ENCODE measurements at places on chromosomes 2 and 18. TPM values are rescaled to one million over a fixed set of nuclear protein-coding genes. Genes with fewer than 3 reads are reported as not detected.

EIF5B gene
- 22.6 TPM for total RNA-seq

GRCh38 chr18:21669736-21670285, 34.8 kb downstream of the ABHD3 start:
- DNase-seq, result peak; percentile 53

GRCh38 chr2:25014631-25015030, 27.2 kb upstream of the EFR3B start:
- no peak for DNase-seq

IL1F10 gene
- not detected for total RNA-seq

GRCh38 chr18:63994783-63995399, 25.0 kb downstream of the SERPINB8 start:
- no peak for DNase-seq

- DNase-seq, result no peak
Measured at GRCh38 chr18:48607056-48607984, 68.5 kb downstream of the CTIF start.

TUBA4A gene
- total RNA-seq, result 12.1 TPM

- DNase-seq, result peak; percentile 58
Measured at GRCh38 chr2:25664183-25664964, 9.0 kb downstream of the DTNB start.

DNA sequence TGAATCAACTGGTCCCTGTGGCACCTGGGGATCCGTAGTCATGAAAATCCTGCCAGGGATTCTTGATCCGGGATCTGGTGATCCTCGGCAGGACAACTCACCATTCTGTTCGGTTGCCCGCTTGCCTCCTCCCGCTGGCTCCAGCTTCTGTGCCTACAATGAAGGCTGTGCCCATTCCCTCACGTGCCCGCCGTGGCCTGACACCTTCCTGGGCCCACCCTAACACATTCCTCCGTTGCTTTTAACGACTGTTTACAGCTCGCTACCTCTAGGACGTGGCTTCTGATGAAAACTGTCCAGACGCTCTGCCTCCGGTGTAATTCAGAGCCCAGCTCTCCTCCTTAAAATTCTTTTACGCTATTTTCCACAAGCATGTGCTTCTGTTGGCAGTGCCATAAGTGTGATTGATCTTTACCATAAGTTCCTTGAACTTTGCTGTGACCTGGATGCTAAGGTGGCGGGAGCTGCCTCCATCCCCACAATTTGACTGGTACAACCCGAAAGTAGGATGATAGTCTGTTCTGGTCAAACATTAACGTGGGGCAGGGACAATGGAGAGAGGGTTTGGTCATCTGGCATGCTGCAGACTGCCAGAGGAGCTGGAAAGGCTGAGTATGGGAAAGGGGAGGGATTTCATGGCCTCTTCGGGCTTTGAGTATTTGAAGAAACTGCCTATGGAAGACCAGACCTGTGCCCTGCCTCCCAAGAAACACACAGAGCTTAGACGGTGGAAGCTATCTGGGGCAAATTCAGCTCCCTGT, 206.8 kb upstream of the TNP1 start:
- no peak for DNase-seq

- no peak for DNase-seq
Measured at GRCh38 chr2:118747066-118747465, 100.4 kb downstream of the EN1 start.

DNA sequence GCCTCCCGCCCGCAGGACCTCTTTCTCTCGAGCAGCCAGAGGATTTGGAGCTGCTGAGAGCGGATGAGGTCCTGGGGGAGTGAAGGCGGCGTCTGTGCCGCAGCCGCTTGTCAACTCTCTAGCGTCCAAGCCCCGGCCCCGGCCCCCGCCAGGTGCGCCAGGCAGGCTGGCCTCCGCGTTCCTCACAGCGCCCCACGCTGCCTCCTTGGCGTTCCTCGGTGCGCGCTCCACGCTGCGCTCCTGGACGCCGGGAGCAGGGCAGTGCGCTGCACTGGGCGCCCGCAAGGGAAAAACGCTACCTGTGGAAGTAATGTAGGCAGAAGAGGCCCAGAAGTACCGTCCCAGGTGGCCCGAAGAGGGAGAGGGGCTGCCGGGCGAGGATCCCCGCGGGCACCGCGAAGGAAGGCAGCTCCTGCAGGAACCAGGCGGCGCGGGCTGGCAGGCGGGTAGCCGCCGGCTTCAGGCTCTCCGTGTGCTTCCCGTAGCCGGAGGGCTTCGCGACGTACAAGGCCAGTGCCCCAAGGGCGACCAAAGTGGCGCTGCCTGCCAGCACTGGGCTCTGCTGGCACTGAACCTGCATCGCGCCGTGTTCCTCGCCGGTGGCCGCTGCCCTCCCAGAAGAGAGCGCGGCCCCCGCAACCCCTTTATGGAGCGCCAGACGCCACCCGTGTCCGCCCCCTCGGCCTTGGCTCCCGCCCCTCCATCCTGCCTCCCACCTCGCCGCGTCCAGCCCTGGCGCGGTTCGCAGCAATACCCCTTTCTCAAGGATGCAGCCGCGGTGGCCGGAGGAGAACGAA, at the start of gene SRD5A2:
SRD5A2 (minus strand) TSS at position 618 of the 797 bp plus-strand sequence; CDS start at position 580, 38 bp downstream.
- DNase-seq, result no peak

DNA sequence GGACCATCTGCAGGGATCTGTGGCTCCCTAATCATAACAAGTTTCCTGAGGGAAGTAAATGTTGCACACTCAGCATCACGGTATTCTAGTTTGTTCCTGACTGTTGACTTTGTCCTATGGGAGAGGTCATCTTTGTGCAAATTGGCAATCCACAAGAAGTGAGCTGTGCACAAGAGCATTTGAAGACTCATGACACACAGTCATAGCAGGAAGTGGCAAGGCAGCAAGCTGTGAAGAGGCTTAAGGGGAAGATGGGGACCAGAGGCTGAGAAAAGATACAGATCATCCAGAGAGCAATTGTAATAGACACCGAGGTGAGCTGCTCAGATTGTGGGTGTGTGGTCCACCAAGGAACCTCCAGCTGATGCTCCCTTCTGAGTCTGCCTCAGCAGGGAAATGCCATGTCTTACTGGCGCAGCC, 2.7 kb downstream of the TNP1 start:
- no peak for DNase-seq

METTL5 gene
- total RNA-seq, result 30.4 TPM

ABHD1 gene
- total RNA-seq, result not detected

GRCh38 chr2:54639609-54640008, 83.9 kb upstream of the EML6 start:
- DNase-seq, result peak; percentile 51

DNA sequence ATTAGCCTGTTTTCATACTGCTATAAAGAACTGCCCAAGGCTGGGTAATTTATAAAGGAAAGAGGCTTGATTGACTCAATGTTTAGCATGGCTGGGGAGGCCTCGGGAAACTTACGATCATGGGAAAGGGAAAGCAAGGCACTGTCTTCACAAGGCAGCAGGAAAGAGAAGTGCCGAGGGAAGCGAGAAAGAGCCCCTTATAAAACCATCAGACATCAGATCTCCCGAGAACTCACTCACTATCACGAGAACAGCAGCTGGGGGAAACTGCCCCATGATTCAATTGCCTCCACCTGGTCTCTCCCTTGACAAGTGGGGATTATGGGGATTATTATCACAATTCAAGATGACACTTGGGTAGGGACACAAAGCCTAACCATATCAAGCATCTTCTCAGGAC, 23.3 kb downstream of the RHOB start:
- no peak for DNase-seq

DNA sequence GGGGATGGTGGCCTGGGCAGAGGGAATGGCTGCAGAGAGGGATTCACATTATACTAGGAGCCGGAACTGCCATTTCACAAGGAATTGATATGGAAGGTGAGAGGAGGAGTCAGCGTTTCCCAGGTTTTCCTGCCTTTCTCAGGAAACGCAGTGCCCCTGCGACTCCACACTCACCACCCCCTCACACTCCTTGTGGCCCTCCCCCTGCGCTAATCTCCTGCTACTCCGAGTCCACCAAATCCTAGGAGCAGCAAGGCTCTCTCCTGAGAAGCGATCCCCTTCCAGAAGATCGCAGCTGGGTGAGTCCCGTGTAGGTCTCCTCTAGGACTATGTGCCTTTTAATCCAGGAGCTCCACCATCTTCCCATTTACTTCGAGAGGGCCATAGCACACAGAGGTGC, 140.6 kb downstream of the VAPA start:
- no peak for DNase-seq

MAP2 gene
- 11.2 TPM for total RNA-seq

GALNT5 gene
- total RNA-seq, result not detected

DNA sequence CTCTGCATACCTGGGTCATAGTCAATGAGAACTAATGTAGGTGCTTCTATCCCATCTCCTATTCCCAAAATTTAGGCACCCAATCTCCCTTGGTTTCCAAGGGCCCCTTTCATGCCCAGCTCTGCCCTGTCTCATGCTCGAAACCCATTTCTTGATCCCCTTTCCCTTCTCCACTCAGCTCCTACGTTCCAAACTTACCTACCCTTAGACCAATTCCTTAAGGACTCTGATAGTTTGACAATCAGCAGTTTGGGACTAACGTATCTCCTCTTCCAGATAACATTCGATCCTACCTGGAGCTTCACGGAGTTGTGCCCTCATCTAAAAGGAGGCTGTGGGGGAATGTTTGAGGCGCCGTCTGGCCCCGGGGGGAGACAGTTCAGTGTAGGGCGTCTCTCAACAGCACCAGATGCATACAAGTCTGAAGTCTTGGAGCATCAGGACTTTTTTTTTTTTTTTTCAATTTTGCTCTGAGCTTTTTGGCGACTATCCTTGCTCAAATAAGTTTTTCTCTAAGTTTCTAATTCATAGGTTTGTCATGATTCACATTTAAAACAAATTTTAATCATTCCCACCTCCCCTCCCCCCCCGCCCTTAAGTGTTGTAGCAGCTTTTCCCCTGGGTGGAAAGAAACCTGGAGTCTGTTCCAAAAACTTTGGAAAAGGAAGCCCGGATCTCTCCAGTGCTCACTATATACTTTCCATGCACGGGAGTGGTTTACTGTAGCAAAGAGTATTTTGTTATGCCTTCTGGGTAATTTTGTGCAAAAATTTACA, 141.2 kb upstream of the LGALSL start:
- DNase-seq, result no peak

SFTPB gene
- total RNA-seq, result not detected

DNA sequence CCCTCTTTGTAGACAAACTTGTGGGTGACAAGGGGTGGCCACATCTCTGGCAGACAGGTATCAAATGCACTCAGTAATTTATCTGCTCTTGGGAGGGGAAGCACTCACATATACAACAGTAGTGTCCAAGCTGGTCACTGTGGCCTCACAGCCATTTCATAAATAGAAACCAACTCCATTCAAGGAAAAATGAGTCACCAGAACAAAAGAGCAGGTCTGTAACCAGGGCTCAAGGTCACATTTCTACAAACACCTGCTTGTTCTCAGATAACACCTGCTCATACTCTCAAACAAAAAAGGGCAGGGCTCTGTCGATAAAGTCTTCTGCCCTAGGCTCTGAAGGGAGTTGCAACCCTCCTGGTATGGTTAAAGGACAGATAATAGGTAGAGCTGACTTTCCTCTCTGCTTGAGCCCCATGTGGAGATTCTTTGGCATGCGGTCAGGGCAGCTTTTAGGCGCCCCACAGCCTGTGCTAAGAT, 459.0 kb downstream of the BCL11A start:
- no peak for DNase-seq

GRCh38 chr2:73984922-73985307, 205 bp downstream of the TET3 start:
- DNase-seq, result no peak

- DNase-seq, result no peak
Measured at GRCh38 chr2:890791-891190, 59.9 kb upstream of the SNTG2 start.

DNA sequence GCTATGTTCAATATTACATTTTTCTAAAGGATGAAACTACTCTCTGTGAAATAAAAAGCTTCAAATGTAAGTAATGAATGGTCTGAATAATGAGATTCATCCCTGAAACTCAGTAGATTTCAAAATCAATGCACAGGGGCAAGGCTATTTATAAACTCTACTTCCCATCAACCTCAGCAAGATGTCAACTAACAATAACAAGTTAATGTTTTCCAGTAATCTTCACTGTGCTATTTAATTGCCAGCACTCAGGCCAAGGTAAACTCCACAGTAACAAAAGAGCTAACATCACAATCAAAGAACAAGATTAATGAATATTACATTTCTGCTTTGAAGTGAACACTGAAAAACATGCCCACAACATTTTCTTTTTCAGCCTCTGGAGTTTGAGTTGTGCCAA, 144.3 kb upstream of the ZFP36L2 start:
- DNase-seq, result peak; percentile 58

RGPD6 gene
- total RNA-seq, result 19.2 TPM

- no peak for DNase-seq
Measured at GRCh38 chr2:105005181-105005951, 32.5 kb upstream of the MRPS9 start.

- DNase-seq, result peak; percentile 89
Measured at GRCh38 chr2:46866770-46867246, 48.8 kb downstream of the MCFD2 start.

ESPNL gene
- total RNA-seq, result not detected

GRCh38 chr2:180664507-180664906, 315.9 kb upstream of the UBE2E3 start:
- DNase-seq, result no peak

DNA sequence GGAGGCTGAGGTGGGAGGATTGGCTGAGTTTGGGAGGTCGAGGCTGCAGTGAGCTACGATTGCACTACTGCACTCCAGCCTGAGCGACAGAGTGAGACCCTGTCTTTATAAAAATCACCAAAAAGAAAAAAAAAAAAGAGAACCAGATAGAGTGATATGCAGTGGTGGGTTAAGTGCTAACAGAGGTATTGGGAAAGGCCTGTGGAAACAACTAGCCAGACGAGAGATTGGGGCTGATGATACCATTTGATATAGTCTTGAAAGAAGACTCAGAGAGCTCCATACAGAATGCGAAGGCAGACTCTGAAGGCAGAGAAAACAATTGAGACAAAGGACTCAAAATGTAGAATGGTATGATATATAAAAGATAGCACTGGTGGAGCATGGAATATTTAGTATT, 134.1 kb downstream of the CDC42EP3 start:
- no peak for DNase-seq

DNA sequence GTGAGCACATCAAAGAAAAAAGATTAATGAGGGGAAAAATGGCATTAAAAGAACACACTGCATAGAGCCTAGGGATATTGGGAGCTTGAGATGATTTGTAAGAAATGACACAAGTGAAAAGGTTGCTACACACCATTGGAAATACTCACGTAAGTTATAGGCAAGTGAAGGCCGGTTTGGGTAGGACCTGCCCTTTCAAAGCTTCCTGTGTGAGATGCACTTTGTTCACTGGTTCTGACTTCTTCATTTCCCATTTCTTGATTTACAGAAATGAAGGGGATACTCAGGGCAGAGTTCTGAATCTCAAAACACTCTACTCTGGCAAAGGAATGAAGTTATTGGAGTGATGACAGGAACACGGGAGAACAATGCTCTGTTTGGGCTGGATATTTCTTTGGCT, at the start of gene IL18RAP:
IL18RAP (plus strand) TSS at position 251 of the 400 bp plus-strand sequence; CDS start at position 369, 118 bp downstream.
- no peak for DNase-seq

GRCh38 chr2:186459009-186459408, 27.1 kb upstream of the ZC3H15 start:
- no peak for DNase-seq

Data from dermis microvascular lymphatic vessel endothelial cell (primary cell).